ENCODE measurements at places on chromosomes 5 and 9.

DNA sequence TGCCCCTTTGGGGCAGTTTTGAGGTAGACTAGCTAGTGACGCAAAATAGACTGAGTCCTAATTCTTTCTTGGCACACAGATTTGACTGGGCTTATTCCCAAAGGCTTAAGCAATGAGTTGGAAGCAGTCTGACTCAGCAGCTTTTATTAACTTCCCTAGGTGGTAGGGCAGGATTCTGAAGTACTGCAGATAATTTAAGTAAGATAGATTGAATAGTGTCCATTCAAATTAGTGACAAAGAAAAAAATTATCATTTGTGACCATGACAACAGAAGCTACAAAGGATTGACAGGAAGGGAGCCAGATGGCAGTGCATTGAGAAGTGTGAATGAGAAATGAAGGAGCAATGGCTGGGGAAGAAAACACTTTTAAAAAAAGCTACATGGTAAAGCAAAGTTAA is 649.4 kb downstream of the CDH9 start:
- no peak for DNase-seq

DNA sequence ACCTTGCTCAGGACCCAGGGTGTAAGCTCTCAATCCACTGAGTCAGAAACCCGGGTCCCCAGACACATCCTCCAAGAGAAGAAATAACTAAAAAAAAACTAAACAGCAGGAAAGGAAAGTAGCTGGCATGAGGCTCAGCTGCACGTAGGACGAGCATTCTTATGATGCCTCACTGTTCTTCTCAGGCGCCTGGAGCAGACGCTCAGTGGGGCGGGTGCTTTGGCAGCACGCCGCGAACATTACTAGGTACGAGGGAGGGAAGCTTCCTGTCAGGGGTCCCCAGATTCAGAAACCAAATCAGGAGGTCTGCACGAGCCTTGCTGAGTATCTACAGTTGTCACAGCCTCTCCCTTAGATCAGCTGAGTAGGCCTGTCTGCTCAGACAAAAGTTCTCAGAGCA is 85.8 kb downstream of the SECISBP2 start:
- DNase-seq: no peak

DNA sequence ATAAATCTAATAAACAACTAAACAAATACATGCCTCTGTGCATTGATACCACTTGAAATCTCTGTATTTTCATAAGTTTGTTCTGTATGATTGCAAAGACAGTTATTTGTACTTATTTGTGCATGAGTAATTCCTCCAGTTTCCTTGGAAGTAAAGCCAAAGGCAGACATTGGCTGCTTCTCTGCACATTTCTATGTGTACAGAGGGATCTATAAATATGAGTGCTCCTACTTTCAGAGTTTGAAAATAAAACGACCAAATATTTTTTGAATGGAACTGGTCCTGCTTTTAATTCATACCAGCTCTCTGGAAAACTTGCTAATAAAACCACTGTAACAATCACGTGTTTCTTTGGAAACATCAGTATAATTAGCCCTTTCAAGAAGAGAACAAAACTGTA is 306.5 kb downstream of the MAN2A1 start:
- DNase-seq: no peak

GRCh38 chr5:13745508-13745907 is 199.0 kb downstream of the DNAH5 start:
- DNase-seq: no peak

DNA sequence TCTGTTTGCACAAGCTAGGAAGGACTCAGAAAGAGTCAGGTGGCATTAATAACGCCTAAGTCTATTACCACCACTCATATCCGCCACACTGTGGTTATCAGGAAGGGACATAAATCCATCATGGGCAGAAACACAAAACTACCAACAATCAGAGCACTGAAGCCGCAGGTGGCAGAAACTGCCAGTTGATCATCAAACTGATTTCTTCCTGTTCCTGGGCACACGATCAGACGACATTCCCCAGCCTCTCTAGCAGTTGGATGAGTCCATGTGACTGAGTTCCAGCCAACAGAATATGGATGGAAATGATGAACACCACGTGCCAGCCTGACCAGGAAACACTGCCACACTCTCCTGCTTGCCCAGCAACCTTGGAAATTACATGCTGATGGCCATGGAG is 181.7 kb downstream of the ELAVL2 start:
- no peak for DNase-seq

DNA sequence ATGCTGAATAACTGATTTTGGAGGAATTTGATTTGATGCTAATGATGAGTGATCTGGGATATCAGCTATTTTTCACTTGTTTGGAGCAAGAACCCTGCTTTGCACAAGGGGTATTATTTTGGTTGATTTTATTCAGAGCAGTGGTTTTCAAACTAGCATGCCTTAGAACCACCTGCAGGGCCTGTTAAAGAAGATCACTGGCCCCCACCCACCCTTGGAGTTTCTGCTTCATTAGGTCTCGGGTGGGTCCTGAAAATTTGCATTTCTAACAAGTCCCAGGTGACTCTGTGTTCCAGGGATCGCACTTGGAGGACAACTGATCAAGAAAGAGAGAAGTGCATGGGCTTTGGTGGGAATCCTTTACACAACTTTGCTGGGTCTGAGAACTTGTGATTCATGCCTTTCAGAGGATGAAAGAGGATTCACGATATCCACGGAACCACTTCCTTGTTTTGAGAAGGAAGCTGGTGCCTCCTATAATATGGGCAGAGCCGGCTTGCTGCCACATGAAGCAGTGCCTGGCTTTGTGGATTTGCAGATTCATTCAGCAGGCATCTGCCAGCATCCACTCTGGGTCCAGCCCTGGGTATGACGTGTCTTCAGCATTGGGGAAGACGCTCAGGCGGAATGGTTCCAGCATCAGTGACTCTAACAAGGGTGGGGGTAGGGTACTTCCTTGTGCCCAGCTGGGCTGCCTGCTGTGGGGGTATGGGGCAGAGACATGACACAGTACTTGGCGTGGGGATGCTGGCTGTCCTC is 106.6 kb upstream of the PITX1 start:
- no peak for DNase-seq

DNA sequence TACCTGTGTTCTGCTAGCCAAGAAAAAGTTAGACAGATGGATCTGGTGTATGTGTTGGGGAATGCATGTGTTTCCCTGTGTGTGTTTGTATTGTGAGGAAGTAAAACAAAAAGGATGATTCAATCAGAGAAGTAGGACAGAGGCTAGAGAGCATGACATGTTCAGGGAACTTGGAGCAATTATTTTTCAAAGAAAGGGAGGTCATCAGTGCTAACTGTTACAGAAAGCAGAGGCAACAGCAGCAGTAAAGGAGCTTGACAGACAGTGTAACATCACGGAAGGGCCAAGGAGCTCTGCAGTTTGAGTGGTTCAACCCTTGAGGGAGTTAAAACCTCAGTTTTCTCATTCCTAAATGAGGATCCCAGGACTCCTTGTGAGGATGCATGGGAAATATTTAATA is 13.2 kb downstream of the SPINK1 start:
- DNase-seq: no peak

GRCh38 chr9:71736236-71736635 is 32.1 kb downstream of the CEMIP2 start:
- no peak for DNase-seq

DNA sequence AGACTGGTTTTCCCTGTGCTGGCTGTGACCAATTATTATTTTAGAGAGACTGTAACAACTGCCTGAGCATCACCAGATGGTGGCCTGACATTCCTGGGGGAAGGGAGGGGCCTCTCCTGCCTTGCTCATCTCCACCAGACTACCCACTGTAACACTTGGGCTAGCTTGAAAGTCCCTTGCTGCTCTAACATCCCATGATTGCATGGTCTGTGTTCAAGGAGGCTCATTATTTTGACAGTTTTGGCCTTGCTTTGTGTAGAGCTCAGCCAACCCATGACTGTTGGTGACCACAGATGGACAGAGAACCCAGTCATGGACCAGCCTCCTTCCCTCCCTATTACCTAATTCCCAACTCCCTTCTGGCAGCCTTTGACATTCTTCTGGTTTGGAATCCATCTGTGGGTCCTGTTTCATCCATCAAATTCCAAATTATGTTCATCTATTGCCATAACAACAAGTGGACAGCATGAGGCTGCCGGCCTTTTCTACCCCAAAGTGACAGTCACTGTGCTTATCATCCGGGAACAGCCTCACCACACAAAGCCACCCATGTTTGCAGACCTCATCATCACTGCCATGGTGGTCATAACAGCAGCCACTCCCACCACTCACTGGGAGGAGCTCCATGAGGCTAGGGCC is 49.0 kb upstream of the ICE1 start:
- DNase-seq: no peak

DNA sequence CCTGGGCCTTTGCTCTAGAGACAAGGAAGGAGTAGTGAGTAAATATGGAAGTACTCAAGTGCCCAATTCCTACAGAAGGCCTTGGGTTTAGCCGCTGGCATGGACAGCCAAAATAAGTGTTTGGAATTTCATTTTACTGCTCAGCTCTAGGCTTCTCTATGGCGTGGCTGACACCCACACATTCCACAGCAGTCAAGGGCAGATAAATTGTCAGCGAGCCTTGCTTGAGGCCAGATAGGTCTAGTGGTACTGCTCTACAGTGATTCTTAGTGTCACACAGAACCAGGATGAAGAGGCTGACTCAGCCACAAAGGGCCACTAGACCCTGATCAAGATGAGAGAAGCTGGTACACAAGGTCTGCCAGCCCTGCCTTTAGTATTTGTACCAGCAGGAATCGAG is 111.0 kb upstream of the NFIB start:
- DNase-seq: no peak

- DNase-seq: peak; percentile 73
These were observed 9.1 kb downstream of the PTCH1 start for GRCh38 chr9:95507464-95508241.

DNA sequence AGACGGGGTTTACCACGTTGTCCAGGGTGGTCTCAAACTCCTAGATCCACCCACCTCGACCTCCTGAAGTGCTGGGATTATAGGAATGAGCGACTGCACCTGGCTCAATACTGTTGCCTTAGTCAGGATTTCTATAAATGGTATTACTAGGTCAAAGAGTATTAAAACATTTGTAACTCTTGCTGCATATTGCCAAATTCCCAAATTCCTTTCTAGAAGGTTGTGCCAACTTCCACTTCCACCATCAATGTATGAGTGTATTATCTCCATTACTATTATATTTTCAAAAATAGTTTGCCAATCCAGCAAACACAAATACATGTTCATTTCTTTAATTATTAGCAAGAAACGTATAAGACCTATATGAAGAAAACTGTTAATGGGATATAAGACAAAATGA is 10.6 kb downstream of the PTGR1 start:
- no peak for DNase-seq

DNA sequence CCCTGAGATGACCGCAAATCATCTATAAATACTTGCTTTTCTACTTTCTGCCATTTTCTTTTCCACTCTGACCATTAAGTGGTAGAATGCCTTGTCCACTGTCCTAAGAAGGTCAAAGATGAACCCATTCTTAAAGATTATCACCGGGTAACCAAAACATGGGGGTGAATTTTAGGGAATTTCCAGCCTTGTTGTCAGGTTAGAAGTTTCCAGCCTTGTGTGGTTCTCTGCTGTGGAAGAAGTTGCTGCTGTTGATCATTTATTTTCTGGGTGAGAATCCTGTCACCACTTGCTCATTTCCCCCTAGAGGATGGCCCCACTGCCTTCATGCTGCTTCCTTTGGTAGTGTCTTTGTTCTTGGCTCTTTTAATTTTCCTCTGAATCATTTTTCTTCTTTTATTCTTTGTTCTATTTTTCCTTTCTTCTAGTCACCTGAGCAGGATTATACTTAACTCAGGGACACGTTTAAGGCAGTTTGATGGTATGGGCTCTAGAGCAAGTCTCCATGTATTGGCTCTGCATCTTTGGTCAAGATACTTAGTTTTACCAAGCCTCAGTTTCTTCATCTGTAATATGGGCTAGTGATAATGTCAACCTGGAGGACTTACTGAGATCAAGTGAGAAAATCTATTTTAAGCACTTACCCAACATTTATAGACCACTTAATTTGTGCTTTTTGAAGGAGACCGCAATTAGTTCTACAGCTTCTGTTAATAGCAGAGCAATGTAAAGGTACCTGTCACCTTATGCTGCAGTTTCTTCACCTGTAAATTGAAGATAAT is 266.2 kb downstream of the ARHGAP26 start:
- DNase-seq: no peak

DNA sequence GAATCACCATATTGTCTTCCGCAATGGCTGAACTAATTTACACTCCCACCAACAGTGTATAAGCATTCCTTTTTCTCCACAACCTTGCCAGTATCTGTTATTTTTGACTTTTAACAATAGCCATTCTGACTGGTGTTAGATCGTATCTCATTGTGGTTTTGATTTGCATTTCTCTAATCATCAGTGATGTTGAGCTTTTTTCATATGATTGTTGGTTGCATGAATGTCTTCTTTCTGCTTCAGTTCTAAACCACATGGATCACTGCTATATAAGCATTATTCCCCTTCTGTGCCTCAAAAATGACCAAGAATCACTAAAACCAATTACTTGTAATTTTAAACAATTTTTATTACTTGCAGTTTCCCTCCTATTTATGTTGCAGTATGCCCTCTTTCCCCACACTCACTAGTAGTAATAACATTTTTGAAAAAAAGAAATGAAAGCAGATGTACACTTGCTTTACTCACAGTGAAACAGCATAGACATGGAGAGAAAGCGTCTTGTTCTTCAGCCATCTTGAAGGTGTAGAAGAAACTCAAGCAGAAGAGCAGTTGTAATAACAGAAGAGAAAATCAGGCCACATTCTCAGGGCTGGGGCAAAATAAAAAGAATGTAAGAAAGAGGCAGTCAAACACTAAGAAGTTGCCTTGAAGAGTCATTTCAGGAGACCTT is 4.5 kb upstream of the TMEM252 start:
- DNase-seq: no peak

DNA sequence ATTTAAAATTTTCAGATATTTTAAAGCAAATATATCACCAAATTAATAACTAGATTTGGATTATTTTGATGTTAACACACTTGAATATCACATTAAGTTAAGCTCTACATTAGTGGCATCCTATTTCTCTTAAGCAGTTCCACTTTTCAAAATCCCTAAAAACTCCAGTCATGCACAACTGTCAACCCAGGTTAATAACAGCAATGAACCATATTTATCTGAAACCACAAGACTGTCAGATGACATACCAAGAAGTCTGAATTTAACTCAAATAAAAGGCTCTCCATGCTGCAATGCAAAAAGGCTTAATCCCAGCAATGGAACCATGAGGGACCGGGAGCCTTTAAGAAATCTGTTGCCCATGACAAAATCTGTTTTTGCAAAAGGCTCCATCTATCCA is 27.5 kb downstream of the FNIP1 start:
- no peak for DNase-seq

GRCh38 chr5:138926688-138927448 is 51.7 kb upstream of the LRRTM2 start:
- DNase-seq: no peak

DNA sequence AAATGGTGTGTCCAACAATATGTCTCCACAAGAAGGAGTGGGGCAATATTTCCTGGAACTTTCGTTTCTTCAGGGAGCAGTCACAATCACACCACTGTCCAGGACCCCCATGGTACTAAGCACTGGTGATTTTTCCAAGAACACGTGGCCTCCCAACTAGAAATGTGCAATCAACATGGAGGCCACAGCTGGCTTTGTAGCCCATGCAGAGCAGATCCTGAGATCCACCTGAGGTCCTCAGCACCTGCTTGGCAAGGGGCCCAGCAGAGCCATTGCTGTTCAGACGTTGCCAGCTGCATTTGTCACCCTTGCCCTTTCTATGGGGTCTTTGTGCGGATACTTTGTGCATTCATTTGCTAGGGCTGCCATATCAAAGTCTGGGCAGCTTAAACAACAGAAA is 334.5 kb upstream of the IRX4 start:
- DNase-seq: no peak
